ENCODE measurements at places on chromosomes 4 and X. TPM values are rescaled to one million over a fixed set of nuclear protein-coding genes. Genes with fewer than 3 reads are reported as not detected.

LANCL3 gene
- 0.09 TPM for total RNA-seq

HMGB3 gene
- total RNA-seq: 5.9 TPM

NMU gene
- not detected for total RNA-seq

EMCN gene
- total RNA-seq: 5.6 TPM

C1GALT1C1 gene
- 6.8 TPM for total RNA-seq

USP26 gene
- total RNA-seq: not detected

SLC6A14 gene
- total RNA-seq: 0.59 TPM

AMBN gene
- not detected for total RNA-seq

TNMD gene
- 0.46 TPM for total RNA-seq

ZAR1 gene
- total RNA-seq: not detected

SATL1 gene
- total RNA-seq: not detected

SPOCK3 gene
- total RNA-seq: 0.87 TPM

CPZ gene
- total RNA-seq: 0.14 TPM

DNA sequence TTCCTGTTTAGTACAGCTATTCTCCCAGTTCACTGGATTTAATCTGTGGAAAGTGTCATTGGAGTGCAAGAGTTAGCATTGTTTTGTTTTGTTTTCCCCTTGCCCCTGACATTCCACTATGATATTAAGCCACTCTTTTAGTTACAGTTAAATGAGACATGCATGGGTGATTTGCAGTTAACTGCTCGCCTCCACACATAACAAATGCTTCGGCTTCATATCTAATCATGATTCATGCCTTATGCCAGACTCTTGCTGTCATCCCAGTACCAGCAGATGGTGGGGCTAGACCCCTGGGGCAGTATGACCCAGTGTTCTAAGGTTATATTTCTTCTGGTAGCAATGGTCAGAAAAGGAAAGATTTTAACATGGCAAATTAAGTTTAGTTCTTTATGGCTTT is 80.1 kb downstream of the RAP1GDS1 start:
- DNase-seq: no peak

DNA sequence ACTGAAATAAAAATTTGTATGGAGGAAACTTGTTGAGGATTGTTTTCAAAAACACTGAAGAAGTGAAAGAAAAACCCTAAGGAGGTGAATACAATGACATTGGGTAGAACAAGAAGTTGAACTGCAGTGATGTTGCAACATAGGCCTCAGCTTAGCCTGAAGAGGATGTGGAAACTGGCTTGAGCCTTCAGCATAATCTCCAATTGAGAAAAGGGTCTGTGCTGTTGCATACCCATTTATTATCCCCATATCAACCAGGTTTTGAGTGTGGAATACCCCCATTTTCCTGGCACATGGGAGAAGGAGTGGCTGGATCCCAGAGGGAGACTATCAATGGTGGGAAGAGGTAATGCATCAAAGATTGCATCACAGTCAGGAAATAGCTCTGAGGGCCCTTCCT is 695.0 kb upstream of the HS3ST1 start:
- DNase-seq: no peak

DNA sequence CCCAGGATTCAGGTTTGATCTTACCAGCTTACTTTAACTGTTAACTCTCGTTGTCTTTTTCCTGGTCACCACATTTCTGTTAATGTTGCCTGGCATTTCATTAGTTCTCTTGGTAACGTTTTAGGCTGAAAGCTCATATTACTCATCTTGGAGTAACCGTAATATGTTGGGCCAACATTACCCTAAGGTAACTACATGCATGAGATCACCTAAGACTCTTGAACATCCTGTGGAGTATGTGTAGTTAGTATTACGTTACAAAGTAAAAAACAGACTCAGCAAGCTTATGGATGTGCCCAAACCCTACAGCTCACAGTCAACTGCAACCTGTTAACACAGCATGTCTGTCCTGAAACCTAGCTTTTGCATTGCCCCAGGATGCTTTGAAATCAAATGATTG is 203.3 kb upstream of the HS3ST1 start:
- DNase-seq: no peak

GRCh38 chr4:24720436-24720835 is 74.9 kb upstream of the SOD3 start:
- no peak for DNase-seq

- DNase-seq: no peak
Measured at GRCh38 chr4:173534434-173534833, 4.4 kb upstream of the HAND2 start.

GRCh38 chrX:135484641-135485289 is 35.7 kb upstream of the INTS6L start:
- peak; percentile 2 for DNase-seq

- no peak for DNase-seq
Measured at GRCh38 chr4:184148738-184149637, 68.7 kb downstream of the ENPP6 start.

DNA sequence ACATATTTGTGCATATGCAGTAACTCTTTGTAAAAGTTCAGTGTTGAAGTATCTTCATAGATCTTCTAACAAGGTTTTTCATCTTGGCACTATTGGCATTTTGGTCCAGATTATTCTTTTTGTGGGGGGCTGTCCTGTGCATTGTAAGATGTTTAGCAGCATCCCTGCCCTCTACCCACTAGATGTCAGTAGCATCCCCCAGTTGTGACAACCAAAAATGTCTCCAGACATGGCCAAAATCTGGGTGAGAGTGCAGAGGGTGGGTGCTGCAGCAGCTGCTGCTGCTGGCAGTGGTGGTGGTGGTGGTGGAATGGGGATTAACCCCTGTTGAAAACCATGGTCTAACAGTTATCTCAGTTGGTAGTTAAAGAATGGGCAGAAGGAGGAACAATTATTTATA is 370.0 kb downstream of the GPAT3 start:
- no peak for DNase-seq

DNA sequence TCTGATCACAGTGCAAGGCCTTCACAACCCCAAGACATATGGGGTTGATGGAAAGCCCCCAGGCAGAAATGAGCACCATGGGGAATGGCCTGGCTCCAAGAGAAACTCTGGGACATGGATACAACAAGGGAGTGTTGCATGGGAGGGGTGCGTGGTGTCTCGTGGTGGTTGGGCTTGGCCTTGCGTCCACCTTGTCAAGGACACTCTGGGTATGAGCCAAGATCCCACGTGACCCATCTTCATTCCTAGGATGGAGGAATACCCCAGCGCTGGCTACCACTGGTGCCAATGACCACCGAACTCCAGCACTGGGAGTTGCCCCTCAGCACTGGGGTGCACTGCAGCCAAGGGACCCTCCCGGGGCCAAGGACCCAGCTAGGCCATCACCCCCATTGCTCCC is 267.5 kb upstream of the AGTR2 start:
- no peak for DNase-seq

DNA sequence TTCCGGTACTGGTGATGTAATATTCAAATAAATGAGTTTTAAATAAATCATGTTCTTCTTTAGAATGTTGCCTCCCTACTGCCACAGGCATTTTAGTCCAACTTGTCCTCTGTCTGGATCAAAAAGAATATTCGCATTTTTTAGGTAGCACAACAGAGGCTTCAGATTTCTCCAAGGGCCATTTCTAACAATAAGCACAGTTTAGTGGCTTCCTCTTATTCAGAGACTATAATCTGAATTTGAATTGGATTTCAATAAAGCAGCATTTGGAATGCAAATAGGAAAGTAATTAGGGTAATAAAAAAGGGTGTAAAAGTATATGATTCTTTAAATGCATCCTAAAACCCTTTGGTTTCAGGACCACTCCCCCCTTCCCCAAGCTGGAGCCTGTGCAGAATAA is 167.9 kb upstream of the GLRA2 start:
- no peak for DNase-seq

- DNase-seq: peak; percentile 8
Measured at GRCh38 chr4:105415281-105415744, 58.5 kb downstream of the PPA2 start.

- no peak for DNase-seq
Measured at GRCh38 chr4:86452422-86452891, 92.6 kb upstream of the MAPK10 start.

DNA sequence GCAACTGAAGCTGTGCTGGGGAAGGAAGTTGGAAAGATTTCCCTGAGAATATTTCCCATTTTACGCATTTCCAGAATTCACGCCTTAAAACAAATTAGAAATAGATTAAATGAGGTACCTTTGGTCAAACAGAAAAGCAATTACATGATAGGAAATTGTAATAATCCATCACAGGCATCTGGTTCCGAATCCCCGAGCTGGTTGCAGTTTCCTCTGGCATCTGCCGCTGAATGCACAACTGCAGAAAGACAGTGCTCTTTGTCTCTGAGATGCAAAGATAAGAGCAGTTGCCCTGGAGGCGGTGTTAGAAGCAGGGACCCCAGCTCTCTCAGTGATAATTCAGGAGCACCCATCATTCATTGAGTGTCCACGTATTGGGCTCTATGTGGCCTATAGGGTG is 224.4 kb downstream of the LDB2 start:
- no peak for DNase-seq

- DNase-seq: no peak
Measured at GRCh38 chrX:69070949-69071650, 94.2 kb downstream of the PJA1 start.

- no peak for DNase-seq
Measured at GRCh38 chr4:178595500-178596138, 1153.4 kb upstream of the AGA start.

DNA sequence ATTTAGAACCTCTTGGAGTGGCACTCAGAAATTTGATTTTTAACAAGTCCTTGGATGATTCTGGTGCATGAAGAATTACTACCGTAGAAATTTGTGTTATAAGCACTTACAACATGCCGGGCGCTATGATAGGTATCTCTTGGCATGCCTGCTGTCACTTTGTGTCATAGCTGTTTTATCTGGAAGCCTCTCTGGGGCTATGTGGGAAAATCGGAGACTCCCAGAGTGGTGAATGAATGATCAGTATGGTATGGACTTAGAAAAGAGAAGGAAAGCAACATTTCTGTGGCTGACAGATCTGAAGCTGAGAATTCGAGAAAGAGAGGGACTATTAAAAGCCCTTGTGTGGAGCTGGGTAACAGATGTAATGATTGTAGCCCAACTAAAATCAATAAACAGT is 177.4 kb upstream of the MAMLD1 start:
- no peak for DNase-seq

GRCh38 chr4:24489870-24490269 is 94.5 kb downstream of the DHX15 start:
- no peak for DNase-seq

DNA sequence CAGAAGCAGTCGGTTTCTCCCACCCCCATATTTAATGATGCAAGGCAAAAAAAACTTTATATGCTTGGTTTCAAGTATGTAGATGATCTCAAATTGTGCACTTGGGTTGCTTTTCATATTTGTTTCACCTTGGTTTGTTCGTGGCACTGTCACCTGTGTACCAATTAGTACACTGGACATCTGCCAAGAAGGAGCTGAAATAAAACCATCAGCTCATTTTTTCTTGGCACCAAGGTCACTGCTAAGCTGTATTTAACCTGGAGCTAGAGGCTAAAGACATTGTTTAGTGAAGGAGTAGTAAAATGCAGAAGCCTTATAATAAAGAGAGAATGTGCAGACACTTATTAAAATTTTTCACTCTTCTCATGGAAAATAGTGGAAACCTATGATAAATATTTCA is 430.8 kb downstream of the ARHGAP24 start:
- DNase-seq: no peak

- DNase-seq: no peak
Measured at GRCh38 chr4:150310159-150310895, 232.1 kb downstream of the DCLK2 start.

- DNase-seq: no peak
Measured at GRCh38 chrX:11406109-11406765, 113.0 kb downstream of the AMELX start.

DNA sequence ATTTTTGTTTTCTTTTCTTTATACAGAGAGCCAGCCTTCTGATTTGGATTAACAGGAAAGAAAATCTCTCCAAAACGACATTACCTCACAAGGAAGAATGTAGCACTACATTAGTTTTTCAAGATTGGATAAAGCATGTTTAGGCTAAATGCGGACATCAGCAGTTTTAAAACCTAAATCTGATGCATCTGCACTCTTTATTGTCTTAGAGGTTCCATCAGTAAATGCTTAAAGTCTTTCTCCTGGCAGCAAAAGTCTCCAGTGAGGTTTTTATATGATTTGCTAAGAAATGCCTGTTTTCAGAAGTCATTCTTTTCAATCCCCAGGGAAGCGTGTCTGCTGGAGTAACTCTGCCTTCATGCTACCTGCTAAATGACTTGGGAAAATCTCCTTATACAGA is 912.9 kb upstream of the INTU start:
- DNase-seq: no peak

- no peak for DNase-seq
Measured at GRCh38 chr4:174420316-174420715, 102.0 kb downstream of the HPGD start.

GRCh38 chr4:172061204-172061603 is 248.0 kb downstream of the GALNTL6 start:
- no peak for DNase-seq

DNA sequence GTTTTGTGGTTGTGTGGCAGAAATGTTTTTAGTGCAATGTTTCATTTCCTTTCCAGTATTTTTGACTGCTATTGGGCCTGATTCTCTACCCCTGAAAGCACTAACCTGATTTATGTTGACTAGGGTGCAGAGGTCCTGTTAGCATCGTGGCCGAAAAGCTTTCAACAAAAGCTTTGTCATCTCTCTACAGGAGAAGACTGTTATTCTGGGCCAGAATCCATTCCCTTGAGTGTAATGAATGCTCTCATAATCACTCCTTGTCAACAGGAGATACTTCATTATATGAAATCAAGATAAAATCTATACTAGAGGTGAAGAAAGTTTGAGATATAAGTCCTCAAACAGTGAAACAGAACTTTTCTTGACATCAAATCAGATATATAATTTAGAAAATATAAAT is 195.5 kb downstream of the ZNF330 start:
- DNase-seq: no peak

- no peak for DNase-seq
Measured at GRCh38 chr4:121041307-121042090, 30.8 kb downstream of the NDNF start.

DNA sequence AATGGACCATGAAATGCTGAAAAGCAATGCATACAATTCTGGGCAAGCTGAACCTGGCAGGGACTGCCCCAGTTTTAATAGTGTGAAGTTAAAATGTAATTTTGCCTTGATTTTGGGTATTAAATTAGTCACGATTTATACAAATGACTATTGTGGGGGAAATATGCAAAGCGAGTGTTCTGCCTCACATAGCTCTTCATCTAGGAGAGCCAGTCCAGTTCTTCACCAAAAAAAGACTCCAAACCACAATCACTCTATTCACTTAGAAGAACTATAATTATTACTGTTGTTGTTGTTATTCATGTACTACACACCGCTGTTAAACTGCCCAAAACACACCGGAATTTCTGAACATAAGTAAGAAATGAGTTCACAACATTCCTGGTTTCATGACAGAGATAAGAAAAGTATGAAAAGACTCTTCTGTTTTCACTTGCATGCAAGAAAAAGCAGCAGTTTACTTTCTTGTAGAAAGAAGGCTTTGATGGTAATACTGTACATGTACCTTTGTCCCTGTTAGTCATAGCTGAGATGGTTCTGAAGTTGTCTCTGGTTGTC is 101.9 kb downstream of the QRFPR start:
- DNase-seq: no peak

DNA sequence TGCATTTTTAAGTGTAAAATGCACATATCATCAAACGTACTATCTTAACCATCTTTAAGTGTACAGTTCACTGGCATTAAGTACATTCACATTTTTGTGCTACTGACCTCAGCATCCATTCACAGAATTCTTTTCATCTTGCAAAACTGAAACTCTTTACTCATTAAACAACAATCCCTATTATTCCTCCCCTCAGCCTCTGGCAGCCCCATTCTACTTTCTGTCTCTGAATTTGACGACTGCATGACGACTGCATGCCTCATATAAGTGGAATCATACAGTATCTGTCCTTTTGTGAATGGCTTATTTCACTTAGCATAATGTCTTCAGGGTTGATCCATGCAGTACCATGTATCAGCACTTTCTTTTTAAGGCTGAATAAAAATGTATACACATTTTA is 38.7 kb downstream of the CNKSR2 start:
- no peak for DNase-seq

Measured in pancreas (tissue), 10 donors.